DMS79 treated with DMSO at 0.1 percent for 48 hours (cell line): ENCODE measurements at places on chromosomes 7 and 10.
A peak's percentile ranks its signal among the peaks of the same experiment; 100 is the strongest.

DNA sequence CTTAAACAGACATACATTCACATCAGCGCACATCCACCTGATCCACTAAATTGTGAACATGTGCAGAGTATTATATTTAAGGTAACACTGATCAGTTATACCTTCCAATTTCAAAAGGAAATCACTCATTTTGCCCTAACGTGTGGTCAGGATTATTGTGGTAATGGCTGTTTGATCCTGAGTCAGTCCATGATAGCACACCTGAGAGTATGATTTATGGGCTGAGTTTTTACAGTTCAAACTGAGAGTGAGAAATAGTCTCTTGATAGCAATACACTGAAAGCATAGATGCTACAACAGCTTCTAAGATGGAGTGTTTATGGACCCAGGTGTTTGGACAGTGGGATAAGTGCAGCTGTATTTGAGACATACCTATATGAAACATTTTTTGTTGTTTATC, 96.7 kb downstream of the KIF20B start:
- DNase-seq: peak; percentile 1

DNA sequence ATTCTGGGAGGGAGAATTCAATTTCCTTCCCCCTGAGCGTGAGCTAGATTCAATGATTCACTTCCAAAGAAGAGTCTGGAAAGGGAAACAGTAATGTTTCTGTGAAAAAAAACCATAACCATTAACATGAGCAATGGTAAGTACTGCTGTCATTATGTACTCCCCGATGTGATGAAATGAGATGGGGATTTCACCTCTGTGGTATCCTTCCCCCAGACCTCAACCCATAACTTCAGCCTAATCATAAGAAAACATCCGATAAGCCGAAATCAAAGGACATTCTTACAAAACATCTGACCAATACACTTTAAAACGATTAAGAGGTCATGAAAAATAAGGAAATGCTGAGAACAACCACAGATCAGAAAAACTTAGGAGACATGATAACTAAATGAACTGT, 27.2 kb downstream of the EZH2 start:
- DNase-seq: no peak

GRCh38 chr10:86190291-86190690, 176.3 kb downstream of the GRID1 start:
- no peak for DNase-seq

- DNase-seq: no peak
Observed at GRCh38 chr10:97399843-97400545, 1.1 kb downstream of the RRP12 start.

DNA sequence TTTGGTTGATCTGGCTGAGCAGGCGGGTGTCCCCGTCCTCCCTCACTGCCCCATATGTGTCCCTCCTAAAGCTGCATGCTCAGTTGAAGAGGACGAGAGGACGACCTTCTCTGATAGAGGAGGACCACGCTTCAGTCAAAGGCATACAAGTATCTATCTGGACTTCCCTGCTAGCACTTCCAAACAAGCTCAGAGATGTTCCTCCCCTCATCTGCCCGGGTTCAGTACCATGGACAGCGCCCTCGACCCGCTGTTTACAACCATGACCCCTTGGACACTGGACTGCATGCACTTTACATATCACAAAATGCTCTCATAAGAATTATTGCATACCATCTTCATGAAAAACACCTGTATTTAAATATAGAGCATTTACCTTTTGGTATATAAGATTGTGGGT, 26.9 kb upstream of the TRIM56 start:
- DNase-seq: no peak

GRCh38 chr10:87670586-87670985, 10.9 kb downstream of the PAPSS2 start:
- no peak for DNase-seq

- DNase-seq: no peak
Observed at GRCh38 chr7:16055263-16055976, 365.9 kb downstream of the CRPPA start.

- DNase-seq: no peak
Observed at GRCh38 chr7:55063061-55063460, 44.2 kb downstream of the EGFR start.

DNA sequence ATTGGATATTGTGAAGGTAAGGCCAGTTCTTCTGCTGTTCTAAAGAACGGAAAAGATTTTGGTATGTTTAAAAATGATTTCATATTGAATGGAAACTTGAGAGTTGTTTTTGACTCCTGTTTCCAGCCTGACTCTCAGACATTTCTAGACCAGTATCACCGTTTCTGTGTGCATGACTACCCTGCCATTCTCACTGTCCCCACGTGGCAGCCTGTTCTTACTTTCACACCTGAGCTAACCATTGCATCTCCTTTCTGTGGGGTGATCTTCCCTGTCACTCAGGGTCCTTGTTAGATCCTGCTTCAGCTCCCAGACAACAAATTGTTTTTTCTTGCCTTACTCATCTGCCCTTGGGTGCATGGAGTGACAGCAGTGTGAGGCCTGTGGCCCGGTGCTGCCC, 38.9 kb downstream of the GLRX3 start:
- DNase-seq: no peak

DNA sequence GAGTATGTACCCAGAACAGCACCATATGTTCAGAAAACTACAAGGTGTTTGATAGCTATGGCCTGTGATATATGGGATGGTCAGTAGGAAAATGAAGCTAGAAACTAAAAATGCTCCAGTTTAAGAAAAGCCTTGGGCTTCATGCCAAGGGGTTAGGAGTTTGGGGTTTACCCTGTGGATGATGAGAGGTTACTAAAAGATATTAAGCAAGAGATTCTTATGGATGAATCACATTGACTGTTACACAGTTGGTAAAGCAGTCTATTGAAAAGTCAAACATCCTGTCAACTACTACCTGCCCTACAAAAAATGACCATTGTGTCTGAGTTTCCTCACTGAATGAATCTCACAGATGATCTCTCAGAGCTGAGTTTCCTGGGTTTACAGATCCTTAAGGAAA, 166.2 kb upstream of the INHBA start:
- no peak for DNase-seq
